ENCODE measurements at places on chromosomes 2 and 18.

DNA sequence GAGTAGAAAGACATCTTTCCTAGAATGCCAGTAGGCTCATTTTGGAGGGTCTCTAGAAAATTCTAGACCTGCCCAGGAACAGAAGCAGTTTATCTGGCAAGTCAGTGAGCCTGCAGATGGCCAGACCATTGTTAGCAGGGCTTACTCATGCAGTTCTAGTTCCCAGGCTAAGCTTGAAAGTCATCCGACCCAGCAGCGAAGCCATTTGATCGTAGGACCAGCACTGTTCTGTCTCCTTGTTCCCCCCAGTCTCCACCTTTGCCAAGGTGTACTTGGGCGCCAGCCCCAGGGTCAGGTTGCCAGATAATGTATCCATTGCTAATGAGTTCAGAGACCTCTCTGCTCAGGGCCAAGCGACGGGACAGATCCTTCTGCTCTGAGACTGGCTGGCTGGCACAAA lies 70.1 kb downstream of the EPAS1 start:
- no peak for DNase-seq
- no peaks in the 10 kb centered on the region for H3K36me3 ChIP-seq
- peaks cover 22% of the 10 kb centered on the region for H3K4me1 ChIP-seq
- H3K27ac ChIP-seq = no peak overlapping the region
- H3K27me3 ChIP-seq = peaks cover 11% of the 10 kb centered on the region
- no peak overlapping the region for H3K4me3 ChIP-seq

DNA sequence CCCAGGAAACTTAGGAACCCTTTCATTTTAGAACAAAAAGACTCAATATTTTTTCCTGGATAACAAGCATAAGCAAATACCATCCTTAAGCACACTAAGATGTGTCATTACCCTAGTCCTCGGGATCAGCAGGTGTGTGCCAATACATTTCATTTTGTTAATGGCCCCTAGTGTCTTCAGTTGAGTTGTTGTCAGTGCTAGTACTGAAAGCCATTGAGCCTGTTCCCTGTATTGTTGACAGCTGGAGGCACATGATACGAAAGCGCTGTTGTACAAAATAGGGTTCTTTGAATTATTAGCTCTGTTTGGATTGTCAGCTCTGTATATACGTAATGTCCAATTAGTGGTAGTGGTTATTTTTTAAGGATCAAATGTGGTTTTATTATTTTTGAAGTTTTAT lies 29.5 kb downstream of the VAPA start:
- H3K27me3 ChIP-seq = no peaks in the 10 kb centered on the region
- H3K36me3 ChIP-seq = peaks cover 6% of the 10 kb centered on the region

DNA sequence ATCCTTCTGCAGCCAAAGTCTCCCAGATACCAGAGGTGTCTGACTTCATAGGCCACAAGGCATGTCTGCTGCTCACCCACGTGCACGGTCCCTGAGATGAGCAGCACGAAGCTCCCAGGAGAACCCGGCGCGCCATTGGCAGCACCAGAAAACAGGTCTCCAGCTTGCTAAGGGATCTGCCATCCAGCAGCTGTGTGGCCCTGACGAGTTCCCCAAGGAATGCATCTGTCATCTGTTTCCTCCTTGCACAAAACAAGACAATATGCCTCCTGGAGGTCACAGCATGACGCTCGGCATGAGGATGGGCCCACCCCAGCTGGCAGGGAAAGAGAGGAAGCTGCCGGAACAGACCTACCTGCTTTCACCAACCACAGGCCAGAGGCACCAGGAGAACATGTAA lies 29.2 kb downstream of the HS6ST1 start:
- H3K27me3 ChIP-seq = no peaks in the 10 kb centered on the region
- no peak overlapping the region for H3K27ac ChIP-seq
- H3K4me3 ChIP-seq = no peak overlapping the region
- DNase-seq = no peak

GRCh38 chr2:182117196-182117595 lies 131.5 kb downstream of the PPP1R1C start:
- DNase-seq = no peak
- no peak overlapping the region for H3K27ac ChIP-seq
- no peak overlapping the region for H3K4me3 ChIP-seq
- H3K36me3 ChIP-seq = no peaks in the 10 kb centered on the region

DNA sequence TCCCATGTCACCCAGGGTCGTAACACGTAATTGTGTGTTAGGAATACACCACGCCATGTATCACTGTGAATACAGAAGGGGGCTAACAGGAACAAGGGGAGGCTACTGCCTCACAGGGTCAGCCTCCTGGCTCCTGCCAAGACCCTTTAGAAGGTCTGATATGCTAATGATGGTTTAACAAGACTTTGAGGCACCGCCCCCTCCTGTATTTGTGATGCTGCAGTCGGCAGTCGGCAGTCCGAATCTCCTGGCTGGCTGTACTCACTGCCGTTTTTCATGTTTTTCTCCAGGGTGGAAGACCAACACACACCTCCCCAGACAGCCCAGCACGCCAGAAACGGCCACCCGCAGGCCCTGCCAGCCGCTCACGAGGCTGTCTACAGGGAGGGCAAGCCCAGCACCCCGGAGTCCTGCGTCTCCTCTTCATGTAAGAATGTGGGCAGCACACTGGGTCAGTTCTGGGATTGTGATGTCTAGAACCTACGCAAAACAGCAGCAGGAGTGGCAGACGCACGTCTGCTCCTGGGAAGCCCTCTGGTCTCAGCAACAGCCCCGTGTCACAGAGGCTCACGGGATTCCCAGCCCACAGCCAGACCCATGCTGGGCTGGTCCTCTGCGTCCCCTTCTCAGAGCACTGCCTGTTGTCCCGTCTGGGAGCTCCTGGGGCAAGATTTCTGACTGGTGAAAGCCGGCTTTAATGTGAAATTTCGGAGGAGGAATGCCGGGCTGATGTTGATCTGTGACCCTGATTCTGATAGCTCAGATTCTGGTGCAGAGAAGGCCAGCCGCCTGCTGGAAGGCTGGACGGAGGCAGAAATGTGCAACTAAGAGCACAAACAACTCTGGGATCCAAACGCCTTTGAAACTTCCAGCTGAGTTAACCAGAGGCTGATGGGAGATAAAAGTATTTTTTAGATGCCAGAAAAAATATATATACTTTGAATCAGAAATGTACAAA lies 39.7 kb upstream of the B3GNT7 start:
- no peak overlapping the region for H3K4me3 ChIP-seq
- H3K36me3 ChIP-seq = no peaks in the 10 kb centered on the region
- H3K27ac ChIP-seq = no peak overlapping the region
- no peak for DNase-seq

DNA sequence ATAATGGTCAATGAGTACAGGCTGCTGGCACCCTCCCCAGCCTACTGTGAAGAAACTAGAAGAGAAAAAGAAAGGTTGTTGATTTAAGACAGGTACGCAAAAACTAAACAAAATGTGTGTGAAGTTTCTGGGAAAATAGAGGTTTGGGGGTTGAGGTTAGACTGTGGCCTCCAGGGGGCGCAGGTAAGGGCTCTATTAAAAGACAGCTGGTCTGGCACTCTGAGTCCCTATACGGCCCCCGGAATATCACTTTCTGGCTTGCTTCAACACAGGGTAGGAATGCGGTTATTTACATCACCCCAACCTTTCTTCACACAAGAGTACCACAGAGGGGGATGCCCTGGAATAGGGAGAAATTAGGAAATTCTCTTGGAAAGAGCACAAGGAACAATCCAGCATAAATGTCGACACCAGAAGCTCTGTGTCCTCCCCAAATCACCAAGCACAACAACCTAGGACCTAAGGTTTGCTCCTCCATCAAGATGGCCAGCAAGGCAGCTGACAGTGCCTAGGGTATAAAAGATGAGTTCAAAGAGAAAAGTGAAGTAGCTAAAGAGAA lies 480.8 kb upstream of the KLHL29 start:
- H3K36me3 ChIP-seq = no peaks in the 10 kb centered on the region
- no peaks in the 10 kb centered on the region for H3K4me1 ChIP-seq
- H3K27me3 ChIP-seq = peaks cover 6% of the 10 kb centered on the region
- no peak overlapping the region for H3K27ac ChIP-seq
- H3K4me3 ChIP-seq = no peak overlapping the region
- no peak for DNase-seq

DNA sequence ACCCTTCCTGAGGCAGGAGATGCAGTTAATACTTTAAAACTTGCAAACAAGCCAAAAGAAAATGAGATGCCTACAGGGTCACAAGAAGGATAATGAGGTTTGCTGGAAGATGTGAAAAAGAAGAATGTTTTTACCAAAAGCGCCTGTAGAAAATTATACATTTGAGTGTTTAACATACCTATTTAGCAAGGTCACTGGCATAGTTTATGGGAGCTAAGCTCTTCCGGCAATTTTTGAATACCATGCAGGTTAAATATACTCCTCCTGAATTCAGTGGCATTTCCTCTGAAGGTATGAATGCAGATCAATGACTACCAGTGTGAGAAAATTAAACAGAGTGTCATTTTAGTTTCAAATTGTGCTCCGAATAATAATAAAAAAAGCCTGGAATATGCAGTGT lies 21.2 kb upstream of the MAP3K20 start:
- no peaks in the 10 kb centered on the region for H3K36me3 ChIP-seq
- peaks cover 54% of the 10 kb centered on the region for H3K27me3 ChIP-seq
- H3K4me3 ChIP-seq = no peak overlapping the region
- no peak overlapping the region for H3K27ac ChIP-seq
- no peak for DNase-seq
- no peaks in the 10 kb centered on the region for H3K4me1 ChIP-seq

- no peaks in the 10 kb centered on the region for H3K36me3 ChIP-seq
- H3K27ac ChIP-seq = no peak overlapping the region
- no peak for DNase-seq
- H3K27me3 ChIP-seq = no peaks in the 10 kb centered on the region
- peaks cover 39% of the 10 kb centered on the region for H3K4me1 ChIP-seq
Observed at GRCh38 chr2:196294516-196294909, 123.1 kb upstream of the STK17B start.
